T-helper 1 cell (primary cell): ENCODE measurements at places on chromosomes 11 and 22.

GRCh38 chr11:9748361-9748970, 84.6 kb downstream of the SWAP70 start:
- peak; percentile 27 for DNase-seq

DNA sequence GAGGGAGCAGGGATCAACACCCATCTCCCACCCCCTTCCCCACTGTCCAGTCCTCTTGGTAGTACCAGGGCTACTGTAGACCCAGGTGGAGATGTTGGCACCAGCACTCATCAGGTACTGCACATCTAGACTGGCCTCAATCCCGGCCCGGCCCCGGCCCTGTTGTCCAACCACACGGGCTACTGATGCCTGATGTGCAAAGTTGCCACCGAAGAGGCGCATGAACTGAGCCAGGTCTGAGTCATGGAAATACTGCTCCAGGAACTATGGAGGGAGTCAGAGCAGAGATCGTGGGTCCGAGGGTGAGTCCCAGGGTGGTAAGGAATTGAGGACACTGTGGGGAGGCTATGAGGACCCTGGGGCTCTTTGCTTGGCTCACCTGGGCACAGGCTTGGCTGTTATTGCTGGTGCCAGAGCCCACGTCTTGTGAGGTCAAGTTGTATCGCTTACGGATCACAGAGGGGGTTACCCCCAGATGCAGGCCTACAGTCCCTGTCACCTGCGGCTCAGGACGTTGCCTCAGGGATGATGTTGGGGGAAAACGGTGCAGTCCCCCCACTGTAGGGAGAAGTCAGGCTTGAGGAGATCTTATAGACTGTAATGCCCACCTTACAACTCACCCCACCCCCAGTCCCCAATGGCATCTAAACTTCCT, 2.5 kb downstream of the TPP1 start:
- DNase-seq: no peak

DNA sequence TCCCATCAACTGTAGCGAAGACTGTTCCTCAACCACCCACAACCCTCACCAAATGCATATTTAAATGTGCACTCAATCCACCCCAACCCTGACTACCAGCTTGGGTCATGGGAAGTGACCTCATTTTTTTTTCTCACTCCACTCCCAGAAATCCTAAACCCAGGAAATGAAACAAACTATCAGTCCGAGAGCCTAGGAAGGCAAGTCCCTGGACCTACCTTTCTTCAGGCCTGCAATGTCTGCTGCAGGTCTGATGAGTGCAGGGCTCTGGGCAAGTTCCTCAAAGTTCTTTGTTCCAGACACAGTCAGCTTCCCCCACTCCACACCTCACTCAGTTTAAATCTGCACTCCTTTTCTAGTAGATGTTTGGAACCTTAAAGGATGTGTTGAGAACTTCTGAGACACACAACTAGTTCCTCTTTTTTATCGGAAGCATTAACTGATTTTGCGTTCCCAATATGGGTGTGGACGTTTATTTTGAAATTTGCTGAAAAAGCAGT, at the start of gene MS4A4E:
MS4A4E (minus strand) TSS at position 398 of the 500 bp plus-strand sequence. CDS start 13,082 bp downstream, outside the sequence.
- no peak for DNase-seq

- DNase-seq: no peak
These were observed 40.0 kb upstream of the RTL6 start for GRCh38 chr22:44538051-44538450.

DNA sequence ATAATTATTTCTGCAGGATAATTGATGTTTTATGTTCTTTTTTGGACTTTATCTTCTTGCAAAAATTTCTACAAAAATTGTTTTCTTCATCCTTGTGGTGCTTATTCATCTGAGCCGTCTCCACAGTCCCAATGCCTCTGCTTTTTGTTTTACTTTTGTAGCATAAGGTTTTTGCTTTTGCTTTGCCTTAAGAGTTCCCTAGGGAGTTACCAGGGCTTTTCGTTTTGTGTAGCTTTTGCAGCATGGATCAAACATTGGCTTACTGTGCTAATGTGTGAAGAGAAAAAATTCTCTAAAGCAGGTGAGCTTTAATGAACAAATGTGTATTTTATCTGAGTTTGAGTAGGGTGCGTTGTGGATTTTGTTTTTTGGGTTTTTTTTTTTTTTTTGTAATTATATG, 11.8 kb downstream of the XBP1 start:
- DNase-seq: no peak

DNA sequence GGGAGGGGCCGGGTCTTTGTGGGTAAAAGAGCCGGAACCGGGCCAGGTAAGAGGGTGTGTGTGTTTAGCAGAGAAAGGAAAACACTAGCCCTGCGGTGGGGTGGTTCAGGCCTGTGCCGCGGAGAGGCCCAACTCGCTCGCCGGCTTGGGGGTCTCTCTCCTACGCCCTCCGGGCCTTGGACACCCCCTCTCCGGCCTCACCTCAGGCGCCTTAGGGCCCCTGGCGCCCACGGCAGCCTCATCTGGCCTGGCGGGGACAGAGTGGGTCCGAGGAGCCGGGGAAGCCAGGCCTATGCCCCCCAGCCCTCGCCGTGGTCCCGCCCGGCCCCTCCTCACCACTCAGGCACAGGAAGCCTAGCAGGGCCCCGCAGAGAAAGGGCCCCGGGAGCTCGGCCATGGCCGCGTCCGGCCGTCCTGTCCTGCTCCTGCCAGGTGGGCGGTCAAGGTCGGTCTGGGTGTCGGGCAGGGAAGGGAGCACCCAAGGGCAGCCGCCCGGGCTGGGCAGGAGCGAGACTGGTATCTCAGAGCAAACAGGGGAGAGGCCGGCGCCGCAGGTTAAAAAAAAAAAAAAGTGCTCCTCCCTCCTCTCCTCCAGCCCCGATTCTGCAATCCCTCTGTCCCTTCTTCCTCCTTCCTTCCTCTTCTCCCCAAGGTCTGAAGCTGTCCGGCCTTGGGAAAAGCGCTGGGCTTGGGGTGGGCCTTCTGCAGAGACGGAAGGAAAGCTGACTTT, at the start of gene VSIG2:
VSIG2 (minus strand) TSS at position 515 of the 730 bp plus-strand sequence; CDS start at position 397, 118 bp downstream.
- no peak for DNase-seq

- DNase-seq: no peak
These were observed 58.7 kb downstream of the CTTN start for GRCh38 chr11:70456921-70457532.

GRCh38 chr11:11344045-11344444, 9.0 kb downstream of the CSNK2A3 start:
- no peak for DNase-seq
